Right kidney (tissue), 9 donors: ENCODE measurements at places on chromosomes 7 and 10.

- DNase-seq: no peak
These were observed 86.8 kb downstream of the ANKRD7 start for GRCh38 chr7:118311121-118311836.

DNA sequence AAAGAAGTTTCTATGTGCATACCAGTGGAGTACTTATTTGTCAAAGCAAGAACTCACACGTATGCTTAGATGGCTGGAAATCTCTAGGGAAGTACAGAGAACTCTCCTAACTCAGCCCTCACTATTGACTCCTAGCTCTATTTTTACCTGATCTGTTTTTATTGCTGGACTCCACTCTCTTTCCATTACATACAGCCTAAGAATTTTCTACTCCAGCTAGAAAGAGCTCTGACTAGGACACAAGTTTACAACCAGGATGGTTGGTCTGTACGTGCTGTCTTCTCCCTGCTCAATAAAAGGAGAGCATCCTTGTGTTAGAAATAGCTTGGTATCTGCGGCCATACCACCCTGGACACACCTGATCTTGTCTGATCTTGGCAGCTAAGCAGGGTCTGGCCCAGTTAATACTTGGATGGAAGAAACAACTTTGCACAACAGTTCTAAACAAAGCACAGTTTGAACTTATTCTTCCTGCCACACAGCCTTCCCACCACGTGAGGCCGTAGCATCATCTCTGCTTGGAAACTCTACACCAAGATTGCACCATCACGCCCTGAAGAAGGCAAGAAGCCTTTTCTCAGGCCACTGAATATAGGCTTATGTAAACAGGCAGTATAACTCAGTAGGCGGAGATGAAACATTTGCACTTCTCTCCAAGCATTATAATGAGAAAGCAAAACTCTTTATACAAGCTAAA is 50.7 kb downstream of the KCNMA1 start:
- no peak for DNase-seq

GRCh38 chr7:119197877-119198527 is 973.5 kb downstream of the ANKRD7 start:
- peak; percentile 30 for DNase-seq

- DNase-seq: no peak
These were observed 137.9 kb downstream of the GRM8 start for GRCh38 chr7:127114742-127115265.

- no peak for DNase-seq
These were observed 168.3 kb upstream of the SP8 start for GRCh38 chr7:20954711-20955619.

DNA sequence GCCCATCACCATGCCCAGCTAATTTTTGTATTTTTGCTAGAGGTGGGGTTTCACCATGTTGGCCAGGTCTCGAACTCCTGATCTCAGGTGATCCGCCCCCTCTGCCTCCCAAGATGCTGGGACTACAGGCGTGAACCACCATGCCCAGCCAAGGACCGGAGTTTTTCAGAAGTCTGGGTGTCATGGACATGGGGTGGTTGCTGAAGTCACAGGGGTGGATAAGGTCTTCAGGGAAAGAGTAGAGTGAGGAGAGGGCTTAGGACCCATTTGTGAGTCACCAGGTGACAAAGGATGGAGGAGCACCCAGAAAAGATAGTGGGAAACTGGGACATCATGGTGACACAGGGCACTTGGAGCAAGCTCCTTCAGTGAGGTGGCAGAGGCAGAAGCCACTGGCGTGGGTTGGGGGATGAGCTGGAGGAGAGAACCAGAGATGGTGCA is 2.8 kb upstream of the GPRIN2 start:
- DNase-seq: no peak

DNA sequence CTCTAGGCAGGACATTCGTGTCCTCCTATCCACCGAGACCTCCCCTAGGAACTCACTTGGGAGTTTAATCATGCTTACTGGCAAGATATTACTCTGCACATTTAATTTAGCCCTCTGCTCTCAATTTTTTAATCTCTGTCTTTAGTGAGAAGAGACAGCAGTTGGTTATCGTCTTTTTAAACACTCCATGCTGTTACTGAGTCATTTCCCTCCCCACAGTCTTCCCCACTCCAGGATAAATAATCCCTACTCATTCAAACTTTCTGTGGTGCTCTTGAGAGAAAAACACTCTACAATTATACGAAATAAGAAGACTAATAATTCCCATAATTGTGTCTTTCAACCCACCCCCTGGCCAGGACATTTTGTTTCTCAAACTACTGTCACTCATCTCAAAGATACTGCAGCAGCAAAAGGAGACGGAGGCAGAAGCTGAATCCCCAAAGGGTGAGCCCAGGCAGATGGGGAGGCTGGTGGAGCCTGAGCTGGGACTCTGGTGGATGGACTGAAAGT is 84.2 kb downstream of the ANK3 start:
- DNase-seq: no peak

- peak; percentile 78 for DNase-seq
These were observed 8.0 kb downstream of the UNCX start for GRCh38 chr7:1240517-1241257.

DNA sequence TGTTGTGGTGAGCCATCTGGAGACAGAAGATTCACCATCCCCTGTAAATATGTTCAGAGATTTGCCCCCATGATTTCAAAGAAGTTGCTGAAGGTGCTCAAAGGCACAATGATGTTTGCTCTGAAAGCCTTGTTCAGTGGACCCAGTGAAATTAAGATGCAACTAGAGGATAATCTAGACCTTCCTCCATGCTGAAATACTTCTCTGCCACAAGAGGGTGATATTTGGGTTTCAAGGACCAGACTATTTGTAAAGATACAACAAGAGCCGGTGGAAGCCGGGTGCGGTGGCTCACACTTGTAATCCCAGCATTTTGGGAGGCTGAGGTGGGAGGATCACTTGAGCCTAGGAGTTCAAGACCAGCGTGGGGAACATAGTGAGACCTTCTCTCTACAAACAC is 13.5 kb upstream of the MSRB2 start:
- no peak for DNase-seq
